ENCODE measurements at places on chromosomes 12 and 14. TPM values are rescaled to one million over a fixed set of nuclear protein-coding genes. Genes with fewer than 3 reads are reported as not detected.

Gene TPCN1
- total RNA-seq, result 65.3 TPM

Gene TUNAR
- not detected for total RNA-seq

Gene TAC3
- not detected for total RNA-seq

Gene TPPP2
- not detected for total RNA-seq

Gene PHLDA1
- total RNA-seq, result 8.8 TPM

All from prostate gland (tissue), 2 donors.